Activated CD4-positive, CD25-positive, alpha-beta regulatory T cell (primary cell): ENCODE measurements at places on chromosomes 7 and 10.

DNA sequence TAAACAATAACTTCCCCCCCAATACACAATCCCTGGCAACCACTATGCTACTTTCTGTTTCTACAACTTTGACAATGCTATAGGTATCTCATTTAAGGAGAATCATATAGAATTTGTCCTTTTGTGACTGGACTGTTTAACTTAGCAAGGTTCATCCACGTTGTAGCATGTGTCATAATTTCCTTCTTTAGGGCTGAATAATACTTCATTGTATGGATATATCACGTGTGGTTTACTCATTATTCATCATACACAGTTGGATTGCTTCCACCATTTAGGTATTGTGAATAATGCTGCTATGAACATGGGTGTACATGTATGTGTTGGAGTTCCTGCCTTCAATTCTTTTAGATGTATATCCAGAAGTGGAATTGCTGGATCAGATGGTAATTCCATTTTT, 111.0 kb downstream of the LMBR1 start:
- no peak for DNase-seq

DNA sequence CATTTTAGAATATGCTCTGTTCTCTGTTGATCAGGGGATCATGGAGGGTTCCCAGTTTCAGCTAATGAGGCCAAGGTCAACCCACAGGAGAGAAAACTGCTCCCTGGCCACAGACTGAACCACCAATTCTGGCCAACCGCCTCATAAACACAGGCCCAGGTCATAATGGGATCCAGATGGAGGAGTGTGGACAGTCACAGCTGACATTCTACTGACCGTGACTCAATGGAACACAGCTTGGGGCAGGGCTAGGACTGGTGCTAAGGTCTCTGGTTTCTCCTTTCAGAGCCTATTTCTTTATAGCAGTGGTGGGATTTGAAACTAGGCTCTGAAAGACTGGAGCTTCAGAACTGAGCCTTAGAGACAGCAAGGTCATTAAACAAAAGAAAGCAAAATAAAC, 68.3 kb downstream of the HIPK2 start:
- no peak for DNase-seq

DNA sequence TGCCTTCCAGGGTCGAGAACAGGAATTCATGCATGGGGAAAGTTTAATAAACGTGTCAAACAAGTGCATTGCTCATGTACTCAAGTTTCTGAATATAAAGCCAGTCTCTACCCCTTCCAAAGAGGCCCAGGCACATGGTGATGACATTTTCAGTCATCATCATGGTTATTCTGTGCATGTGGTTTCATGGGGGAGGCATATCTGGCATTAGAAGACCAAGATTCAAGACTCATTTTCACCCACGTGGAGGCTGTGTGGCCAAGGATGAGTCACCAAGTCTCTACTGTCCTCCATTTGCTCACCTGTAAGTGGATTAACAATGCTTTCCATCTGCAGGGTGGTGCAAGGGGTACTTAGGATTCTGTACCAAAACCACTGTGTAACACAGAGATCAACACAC, 34.0 kb upstream of the CNPY1 start:
- DNase-seq: no peak

DNA sequence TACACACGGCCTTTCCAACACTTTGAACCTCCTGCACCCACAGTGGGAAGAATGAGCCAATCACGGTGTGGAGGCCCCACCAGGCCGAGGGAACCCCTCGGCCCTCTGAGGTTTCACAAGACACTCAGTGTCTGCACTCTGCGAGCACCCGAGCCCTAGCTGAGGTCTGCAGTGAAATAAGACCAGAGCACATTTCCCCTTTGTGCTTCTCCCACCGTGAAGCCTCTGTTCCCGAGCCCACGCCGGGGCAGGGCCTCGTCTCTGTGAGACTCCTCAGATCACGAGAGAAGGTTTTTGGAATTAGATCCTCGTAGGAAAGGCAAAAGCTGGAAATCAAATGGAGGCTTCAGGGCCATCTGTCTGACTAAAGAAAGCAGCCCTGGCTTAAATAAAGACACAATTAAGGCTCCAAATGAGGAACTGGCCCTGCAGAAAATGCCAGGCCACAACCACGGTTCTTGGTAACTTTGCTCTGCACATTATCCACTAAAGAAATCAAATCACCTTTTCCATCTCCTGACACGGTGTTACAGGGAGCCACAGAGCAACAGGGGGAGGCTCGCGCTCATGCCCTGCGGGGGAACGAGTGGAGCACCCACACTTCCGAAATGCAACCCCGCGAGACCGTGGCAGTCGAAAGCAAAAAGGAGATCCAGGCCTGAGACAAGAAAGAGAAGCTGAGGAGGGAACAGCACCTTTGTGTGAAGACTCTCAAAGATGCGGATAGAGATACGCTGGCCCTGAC, 43.7 kb downstream of the FAM53B start:
- no peak for DNase-seq

GRCh38 chr10:92729886-92730285, 40.1 kb downstream of the HHEX start:
- no peak for DNase-seq

DNA sequence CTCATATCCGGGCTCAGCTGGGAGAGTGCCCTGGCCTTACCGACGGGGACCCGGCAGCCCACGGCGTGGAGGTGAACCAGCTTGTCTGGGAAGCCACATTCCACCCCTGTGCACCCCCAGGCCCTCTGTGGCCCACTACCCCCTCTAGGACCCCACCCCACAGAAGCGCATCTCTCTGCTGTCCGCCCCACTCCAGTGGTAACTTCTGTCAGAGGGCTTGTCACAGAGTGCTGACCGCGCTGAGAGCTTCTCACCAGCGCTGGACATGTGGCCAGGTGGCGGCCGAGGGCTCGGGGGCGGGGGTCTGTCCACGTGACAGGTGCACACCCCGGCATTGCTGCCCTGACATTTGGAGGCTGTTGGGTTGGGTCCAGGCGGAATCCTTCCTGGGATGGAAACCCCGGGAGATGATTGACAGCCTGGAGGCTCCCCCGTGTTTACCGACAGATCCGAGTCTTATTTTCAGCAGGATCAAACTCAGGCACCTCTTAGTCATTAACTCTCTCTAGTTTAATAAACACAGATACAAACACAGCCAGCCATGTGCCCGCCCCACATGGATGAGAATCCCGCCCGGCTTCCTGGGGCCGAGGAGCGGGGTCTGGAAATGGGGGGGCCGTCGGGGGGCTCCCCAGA, 5.1 kb downstream of the ELFN1 start:
- no peak for DNase-seq

DNA sequence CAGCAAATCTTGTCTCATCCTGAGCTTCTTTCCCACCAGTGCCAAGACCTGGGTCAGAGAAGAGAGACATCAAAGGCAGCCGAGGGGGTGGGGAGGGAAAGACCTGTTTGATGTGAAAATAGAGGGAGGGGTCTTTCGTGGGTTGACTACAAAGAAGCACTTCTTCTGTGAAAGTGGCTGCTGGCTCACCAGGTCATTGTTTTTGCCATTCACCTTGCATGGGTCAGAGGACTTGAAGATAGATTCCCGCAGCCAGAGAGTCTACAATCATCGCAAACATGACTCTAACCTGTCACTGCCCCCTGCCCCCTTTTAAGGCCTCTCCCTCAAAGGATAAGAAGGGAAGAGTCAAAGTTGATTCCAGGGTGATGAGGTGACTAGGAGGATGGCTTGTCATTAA, 166.1 kb upstream of the BMPER start:
- DNase-seq: no peak

DNA sequence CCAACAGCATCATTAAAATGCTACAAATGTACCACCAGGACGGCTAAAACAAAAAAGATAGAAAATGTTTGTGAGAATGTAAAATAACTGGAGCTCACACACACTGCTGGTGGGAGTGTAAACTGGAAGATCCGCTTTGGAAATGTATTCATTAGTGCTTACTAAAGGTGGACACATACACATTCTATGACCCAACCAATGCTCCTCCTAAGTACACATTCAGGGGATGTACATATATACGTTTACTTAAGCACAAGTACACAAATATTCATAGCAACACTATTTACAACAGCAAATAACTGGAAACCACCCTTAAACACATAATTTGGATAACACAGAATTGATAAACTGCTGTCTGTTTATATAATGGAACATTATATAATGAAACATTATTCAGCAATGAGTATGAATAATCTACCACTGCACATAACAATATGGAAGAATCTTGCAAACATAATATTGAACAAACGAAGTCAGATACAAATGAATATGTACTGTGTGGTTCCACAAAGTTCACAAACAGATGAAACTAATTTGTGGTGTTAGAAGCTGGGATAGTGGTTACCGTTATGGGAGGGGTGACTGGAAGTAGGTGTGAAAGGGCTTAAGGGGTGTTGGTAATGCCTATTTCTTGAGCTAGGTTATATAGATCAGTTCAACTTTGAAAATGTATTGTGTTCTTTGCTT, 52.1 kb downstream of the STRA8 start:
- DNase-seq: no peak

DNA sequence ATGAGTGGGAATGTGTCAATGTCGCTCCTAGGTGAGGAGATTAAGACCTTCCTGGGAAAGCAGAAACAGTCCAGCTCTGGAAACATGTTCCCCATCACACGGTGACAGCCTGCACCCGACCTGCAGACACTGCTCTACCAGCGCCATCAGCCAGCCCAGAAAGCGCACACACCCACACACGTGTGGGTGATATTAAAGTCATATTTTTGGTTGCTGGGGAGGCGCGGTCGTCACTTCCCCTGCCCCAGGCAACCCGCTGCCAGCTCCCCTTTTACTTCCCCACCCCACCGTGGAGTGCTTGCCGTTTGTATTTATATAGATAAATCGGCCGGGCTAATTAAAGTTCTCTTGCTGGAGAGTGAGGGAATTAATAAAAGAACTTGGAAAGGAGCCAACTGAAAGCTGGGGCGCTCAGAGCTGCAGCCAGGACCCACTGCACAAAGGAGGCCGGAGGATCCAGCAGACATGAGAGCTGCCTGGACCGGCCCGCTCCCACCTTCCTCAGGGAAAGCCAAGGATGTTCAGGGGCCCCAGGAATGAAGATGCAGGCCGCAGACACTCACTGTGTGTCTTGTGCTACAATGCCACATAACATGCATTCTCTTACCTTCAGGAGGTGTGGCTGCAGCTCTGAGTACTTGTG, 145.2 kb upstream of the UNC5B start:
- no peak for DNase-seq

DNA sequence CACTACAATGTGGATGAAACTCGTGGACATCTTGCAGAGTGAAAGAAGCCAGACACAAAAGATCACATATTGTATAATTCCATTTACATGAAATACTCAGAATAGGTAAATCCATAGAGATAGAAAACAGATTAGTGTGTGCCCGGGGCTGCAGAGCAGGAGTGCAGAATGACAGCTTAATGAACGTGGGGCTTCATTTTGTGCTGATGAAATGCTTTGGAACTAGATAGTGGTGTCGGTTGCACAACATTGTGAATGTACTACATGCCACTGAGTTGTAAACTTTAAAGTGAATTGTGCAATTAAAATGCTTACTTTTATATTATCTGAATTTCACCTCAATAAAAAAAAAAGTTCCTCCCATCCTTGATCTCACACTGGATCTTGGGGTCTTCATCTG, 31.8 kb upstream of the CARD11 start:
- no peak for DNase-seq

GRCh38 chr10:133127291-133128125, 32.5 kb upstream of the KNDC1 start:
- DNase-seq: no peak

DNA sequence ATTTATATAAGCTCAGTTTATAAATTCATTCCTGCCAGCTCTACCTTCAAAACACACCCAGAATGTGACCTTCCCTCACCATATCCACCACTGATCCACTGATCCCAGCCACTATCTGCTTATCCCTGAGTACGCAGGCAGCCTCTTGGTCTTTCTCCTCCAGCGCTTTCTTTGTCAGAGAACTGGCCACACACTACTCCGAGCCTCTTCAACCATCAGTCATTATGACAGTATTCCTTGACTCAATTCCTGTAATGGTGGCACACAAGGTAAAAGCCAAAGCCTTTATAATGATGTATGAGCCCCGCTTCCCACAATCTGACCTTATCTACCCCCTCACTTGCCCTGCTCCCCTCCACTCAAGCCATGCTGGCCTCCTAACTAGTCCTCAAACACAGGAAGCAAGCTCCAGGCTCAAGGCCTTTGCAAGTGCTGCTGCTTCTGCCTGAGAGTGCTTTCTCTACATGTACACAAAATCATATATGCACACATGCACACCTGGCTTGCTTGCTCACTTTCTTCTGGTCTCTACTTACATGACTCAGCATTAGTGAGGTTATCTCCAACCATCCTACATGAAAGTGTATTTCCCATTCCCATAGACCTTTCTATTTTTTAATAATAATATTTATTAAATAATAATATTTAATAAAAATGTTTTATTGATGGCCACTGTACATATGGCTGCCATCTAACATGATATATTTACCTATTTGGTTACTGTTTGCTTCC, 150.4 kb upstream of the FEZF1 start:
- no peak for DNase-seq

DNA sequence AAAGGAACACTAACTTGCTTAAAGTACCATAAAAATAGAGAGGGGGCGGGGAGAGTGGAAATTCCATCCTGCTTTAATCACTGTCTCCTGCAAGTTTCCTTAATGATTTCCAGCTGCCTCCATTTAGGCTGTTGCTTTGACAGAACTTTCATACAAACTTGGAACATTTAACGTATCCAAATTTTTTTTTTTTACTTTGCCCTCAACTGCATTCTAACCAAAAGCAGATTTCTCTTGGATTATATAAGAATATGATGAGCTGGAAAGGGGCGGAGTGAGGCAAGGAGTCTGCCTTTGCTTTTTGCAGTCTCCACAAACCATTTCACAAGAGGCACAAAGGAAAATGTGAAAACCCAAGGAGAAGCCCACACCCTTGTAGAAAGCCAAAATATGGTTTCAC, 46.6 kb upstream of the COL1A2 start:
- no peak for DNase-seq

- DNase-seq: no peak
Observed at GRCh38 chr7:1431634-1432380, 27.5 kb downstream of the MICALL2 start.

DNA sequence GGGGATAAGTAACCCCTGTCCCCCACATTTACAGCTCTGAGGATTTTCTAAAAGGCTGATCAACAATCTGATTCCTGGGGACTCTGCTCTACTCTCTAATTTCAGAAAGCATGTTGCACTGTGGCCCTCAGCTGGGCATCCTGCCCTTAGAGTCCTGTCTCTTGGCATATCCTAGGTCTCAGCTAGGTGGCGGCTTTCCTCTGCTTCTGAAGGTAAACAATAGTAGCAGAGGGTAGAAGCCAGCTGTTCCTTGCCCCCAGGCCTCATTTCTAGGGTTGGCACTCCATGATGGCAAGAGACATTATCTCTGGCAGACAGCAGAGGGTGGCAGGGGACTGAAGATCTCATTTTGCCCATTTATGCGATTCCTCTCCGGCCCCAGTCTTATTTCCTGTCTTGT, 77.0 kb downstream of the ADCYAP1R1 start:
- no peak for DNase-seq
